Glomerular endothelial cell (primary cell): ENCODE measurements at places on chromosomes 3 and 15. TPM values are rescaled to one million over a fixed set of nuclear protein-coding genes. Genes with fewer than 3 reads are reported as not detected.

- DNase-seq = no peak
Observed at GRCh38 chr15:89666858-89667705, 11.8 kb upstream of the KIF7 start.

GRCh38 chr15:55334371-55334770, 15.3 kb downstream of the PIGB start:
- DNase-seq = no peak

- DNase-seq = no peak
Observed at GRCh38 chr3:156743859-156744258, 69.5 kb downstream of the TIPARP start.

DNA sequence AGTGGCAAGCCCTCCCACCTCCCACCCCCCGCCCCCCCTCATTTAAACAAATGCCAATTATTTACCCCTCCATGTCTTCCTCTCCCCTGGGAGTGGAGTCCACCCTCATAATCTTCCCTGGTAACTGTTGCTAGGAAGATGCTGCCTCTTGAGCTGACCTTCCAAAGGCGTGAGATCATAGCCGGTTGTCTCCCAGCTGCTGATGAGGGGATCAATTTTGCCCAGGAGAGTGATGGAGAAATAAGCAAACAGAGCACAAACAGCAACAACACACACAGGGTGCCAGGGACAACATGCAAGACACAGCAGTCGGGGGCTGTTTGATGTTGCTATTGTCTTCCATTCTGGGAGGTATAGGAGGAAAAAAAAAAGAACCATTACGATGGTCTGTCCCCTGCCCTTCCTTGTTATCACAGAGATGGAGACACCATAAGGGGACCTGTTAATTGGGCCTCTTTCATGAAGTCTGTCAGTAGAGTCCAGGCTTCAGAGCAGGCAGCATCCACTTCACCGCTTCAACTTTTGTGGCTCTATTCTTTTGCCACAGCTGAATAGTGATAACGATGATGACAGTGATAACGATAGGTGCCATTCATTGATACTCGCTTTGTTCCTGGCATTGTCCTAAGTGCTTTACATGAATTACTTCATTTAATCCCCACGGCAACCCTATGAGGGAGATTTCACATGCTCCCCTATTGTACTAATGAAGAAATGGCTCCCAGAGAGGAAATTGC, 76.9 kb upstream of the RGMA start:
- DNase-seq = no peak

DNA sequence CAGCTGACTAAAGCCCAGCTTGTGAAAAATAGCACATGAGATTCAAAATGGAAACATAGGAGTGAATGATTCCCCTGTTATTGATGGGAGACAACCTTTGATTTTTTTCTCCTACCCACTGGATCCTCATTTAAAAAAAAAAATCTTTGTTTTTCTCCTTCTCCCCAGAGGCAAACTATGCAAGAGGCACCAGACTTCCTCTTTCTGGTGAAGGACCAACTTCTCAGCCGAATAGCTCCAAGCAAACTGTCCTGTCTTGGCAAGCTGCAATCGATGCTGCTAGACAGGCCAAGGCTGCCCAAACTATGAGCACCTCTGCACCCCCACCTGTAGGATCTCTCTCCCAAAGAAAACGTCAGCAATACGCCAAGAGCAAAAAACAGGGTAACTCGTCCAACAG, 2.6 kb downstream of the CACNA1D start:
- no peak for DNase-seq

GRCh38 chr3:150362515-150363302, 45.4 kb upstream of the TSC22D2 start:
- DNase-seq = no peak

DNA sequence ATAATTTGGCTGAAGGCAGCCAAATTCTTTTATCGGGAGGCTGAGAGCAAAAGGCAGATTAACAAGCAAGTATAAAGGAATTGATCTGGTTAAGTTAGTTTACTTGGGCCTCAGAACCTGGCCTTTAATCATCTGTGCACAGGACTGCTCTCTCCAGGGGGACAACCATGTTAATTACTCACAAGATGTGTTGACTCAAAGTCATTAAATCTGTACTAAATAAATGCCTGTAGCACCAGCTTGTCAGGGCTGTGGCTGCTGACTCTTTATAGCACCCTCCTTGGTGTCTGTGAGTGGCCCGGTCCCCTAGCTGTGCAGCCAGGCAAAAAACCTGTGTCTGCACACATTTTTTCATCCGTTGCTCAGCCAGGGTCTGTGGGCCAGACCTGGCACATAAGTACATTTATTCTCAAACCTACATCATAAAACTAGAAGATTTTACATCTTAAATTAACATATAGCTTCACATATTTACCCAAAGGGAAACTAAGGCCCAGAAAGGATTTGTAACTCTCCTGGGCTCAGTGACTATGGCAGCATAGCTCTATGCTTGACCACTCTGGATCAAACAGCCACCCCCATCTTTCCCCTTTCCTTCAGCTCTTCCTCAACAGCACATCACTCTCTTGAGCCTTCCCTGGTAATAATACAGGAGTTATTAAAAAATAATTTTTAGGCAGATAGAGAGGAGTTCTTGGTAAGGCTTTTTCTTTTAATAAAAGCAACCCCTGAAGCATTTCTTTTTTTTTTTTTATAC, 51.4 kb downstream of the NCEH1 start:
- DNase-seq = no peak

DNA sequence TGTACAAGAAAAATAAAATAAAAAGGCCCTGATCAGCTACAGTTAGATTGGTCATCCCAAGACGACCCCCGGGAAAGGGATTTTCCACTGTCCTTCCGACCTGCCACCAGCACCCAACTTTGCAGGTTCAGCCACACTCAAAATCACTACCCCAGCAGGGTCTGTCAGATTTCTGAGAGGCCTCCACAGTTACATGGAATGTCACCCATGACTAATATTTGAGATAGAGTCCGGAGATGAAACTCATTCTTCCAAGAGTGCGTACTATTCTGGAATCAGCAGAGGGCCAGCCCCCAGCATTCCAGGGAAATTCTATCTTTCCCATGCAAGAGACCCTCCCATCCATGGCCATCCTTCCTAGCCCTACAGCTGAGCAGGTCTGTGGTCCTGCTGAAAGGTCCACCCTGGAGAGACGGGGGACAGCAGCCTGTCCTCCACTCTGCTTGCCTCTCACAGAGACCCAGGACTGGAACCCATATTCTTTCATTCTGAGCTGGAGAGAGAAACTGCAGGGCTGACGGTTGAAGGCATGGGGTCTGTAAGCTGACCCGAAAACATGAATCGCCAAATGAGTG, 5.8 kb downstream of the LIPC start:
- DNase-seq = no peak

SNX33 gene
- total RNA-seq = 14.0 and 16.9 TPM in 2 replicates

PPM1M gene
- total RNA-seq = 7.4 and 10.4 TPM in 2 replicates

GPR62 gene
- total RNA-seq = 0.06 TPM in 1 of 2 replicates, not detected in the other
